Body of pancreas (tissue), 4 donors: ENCODE measurements at places on chromosomes 7 and 10. TPM values are rescaled to one million over a fixed set of nuclear protein-coding genes. Genes with fewer than 3 reads are reported as not detected.
A peak's percentile ranks its signal among the peaks of the same experiment; 100 is the strongest.

DNA sequence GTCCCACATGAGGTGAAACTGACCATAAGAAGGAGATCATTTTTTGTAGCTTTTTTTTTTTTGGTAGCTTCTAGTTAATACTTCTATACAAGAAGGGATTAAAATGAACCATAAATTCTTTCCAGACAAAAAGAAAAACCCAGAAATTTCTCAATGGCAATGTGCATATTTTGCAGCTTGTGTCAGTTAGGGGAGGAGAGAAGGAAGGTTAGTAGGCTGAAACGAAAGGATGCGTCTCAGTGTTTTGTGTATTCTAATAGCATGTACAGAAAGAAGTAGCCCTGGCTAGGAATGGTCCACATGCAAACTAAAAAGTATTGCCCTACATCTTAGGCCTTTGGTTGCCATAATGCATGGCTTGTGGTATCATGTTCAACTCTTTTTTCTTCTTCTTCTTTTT, 90.6 kb downstream of the CACNB2 start:
- no peaks in the 10 kb centered on the region for H3K27me3 ChIP-seq
- no peak overlapping the region for H3K4me3 ChIP-seq
- no peak for DNase-seq
- H3K27ac ChIP-seq = no peak overlapping the region

- H3K36me3 ChIP-seq = no peaks in the 10 kb centered on the region
- no peak overlapping the region for H3K27ac ChIP-seq
- H3K27me3 ChIP-seq = no peaks in the 10 kb centered on the region
- H3K4me1 ChIP-seq = no peaks in the 10 kb centered on the region
Observed at GRCh38 chr7:147586526-147586925, 1004.0 kb upstream of the C7orf33 start.

BTAF1 gene
- 39.7 TPM for total RNA-seq

CFAP46 gene
- 0.33 TPM for total RNA-seq

GRCh38 chr10:30782537-30783461, 153.2 kb upstream of the LYZL2 start:
- no peak for DNase-seq
- H3K4me3 ChIP-seq = no peak overlapping the region
- no peaks in the 10 kb centered on the region for H3K27me3 ChIP-seq
- peaks cover 8% of the 10 kb centered on the region for H3K4me1 ChIP-seq
- no peak overlapping the region for H3K27ac ChIP-seq

- DNase-seq = no peak
- no peaks in the 10 kb centered on the region for H3K36me3 ChIP-seq
- no peak overlapping the region for H3K27ac ChIP-seq
- H3K27me3 ChIP-seq = no peaks in the 10 kb centered on the region
Observed at GRCh38 chr7:8249121-8249520, 12.8 kb downstream of the ICA1 start.

DNA sequence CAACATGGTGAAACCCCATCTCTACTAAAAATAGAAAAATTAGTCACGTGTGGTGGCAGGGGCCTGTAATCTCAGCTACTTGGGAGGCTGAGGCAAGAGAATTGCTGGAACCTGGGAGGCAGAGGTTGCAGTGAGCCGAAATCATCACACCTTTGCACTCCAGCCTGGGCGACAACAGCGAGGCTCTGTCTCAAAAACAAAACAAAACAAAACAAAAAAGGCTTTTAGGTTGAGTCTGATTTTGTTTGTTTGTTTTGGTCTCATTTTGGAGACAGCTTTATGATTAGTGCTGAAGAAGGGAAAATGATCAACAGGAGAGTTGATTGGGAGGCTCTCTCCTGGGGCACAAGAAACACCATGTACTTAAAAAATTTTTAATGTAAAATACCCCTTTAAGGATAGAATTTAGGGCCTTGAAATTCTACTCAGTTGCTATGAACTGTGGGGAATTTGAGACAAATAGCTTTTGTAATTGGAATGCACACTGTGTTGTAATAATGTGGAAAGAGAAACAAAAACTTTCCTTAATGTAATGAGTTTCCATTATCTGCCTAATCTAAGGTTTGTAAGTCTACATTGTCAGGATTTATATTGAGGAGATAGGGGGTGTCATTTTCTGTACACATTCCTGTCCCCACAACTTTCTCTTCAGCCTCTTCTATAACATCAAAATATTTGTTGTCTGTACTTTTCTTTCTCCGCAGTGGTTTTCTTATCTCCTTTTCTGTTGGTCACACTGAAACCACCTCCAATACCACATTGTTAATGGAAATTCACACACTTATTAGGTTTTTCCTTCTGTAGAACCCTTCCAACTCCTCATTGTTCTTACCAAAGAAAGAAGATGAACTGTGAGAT, 41.3 kb downstream of the ARID5B start:
- peaks cover 24% of the 10 kb centered on the region for H3K4me1 ChIP-seq
- H3K27me3 ChIP-seq = no peaks in the 10 kb centered on the region
- H3K36me3 ChIP-seq = no peaks in the 10 kb centered on the region
- H3K4me3 ChIP-seq = no peak overlapping the region
- H3K27ac ChIP-seq = peak overlapping the region; percentile 22

GRCh38 chr7:87318741-87319140, 26.7 kb upstream of the CROT start:
- H3K4me1 ChIP-seq = no peaks in the 10 kb centered on the region
- no peaks in the 10 kb centered on the region for H3K27me3 ChIP-seq
- DNase-seq = no peak
- no peak overlapping the region for H3K27ac ChIP-seq

GIMAP6 gene
- 8.6 TPM for total RNA-seq

GRCh38 chr7:10889266-10889898, 84.3 kb upstream of the PHF14 start:
- DNase-seq = peak; percentile 58
- no peaks in the 10 kb centered on the region for H3K36me3 ChIP-seq
- no peaks in the 10 kb centered on the region for H3K27me3 ChIP-seq
- H3K4me1 ChIP-seq = no peaks in the 10 kb centered on the region
- H3K4me3 ChIP-seq = no peak overlapping the region
- no peak overlapping the region for H3K27ac ChIP-seq

DNA sequence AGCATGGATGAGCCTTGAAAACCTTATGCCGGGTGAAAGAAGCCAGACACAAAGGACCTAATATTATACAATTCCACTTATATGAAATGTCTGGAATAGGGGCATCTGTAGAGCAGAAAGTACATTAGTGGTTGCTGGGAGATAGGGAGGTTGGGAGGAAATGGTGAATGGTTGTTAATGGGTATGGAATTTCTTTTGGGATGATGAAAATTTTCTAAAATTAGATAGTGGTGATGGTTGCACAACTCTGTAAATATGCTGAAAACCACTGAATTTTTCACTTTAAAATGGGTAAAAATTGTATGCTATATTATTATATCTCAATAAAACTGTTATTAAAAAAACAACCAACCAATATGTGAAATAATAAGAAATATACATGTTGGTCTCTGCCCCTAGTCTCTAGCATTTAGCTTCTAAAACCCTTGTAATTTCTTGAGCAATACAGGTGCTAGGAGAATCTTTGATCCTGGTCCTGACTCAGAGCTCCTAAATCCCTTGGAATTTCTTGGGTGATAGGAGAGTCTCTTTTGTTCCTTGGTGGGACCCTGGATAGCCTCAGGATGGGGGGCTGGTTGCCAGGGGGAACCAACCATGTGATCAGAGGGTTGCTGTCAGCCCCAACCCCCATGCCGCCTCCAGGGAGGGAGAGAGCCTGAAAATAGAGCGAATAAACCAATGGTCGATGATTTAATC, 64.0 kb downstream of the TACR2 start:
- no peaks in the 10 kb centered on the region for H3K4me1 ChIP-seq
- H3K27me3 ChIP-seq = no peaks in the 10 kb centered on the region
- no peak overlapping the region for H3K27ac ChIP-seq
- DNase-seq = no peak
- H3K36me3 ChIP-seq = no peaks in the 10 kb centered on the region
- H3K4me3 ChIP-seq = no peak overlapping the region

PARP12 gene
- total RNA-seq = 37.1 TPM

GRCh38 chr7:83546586-83546985, 102.4 kb downstream of the SEMA3E start:
- H3K4me3 ChIP-seq = no peak overlapping the region
- H3K27ac ChIP-seq = no peak overlapping the region
- no peaks in the 10 kb centered on the region for H3K36me3 ChIP-seq
- DNase-seq = no peak
- H3K4me1 ChIP-seq = peaks cover 17% of the 10 kb centered on the region
- no peaks in the 10 kb centered on the region for H3K27me3 ChIP-seq

DNA sequence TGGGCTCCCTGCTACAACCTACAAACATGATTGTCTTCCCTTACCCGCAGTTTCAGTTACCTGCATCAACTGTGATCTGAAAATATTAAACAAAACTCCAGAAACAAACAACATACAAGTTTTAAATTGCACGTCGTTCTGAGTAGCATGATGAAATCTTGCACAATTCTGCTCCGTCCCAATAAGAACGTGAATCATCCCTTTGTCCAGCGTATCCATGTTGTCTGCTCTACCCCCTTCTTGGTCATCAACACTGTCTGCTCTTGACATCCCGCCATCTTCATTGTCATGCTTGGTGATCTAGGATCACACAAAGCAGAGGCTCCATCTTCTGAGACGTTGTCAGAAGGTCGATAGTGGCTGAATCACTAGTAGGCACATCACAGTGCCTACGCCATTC, 53.9 kb downstream of the ACADSB start:
- DNase-seq = no peak
- H3K36me3 ChIP-seq = no peaks in the 10 kb centered on the region
- no peaks in the 10 kb centered on the region for H3K4me1 ChIP-seq

- no peaks in the 10 kb centered on the region for H3K36me3 ChIP-seq
- no peak overlapping the region for H3K4me3 ChIP-seq
- no peaks in the 10 kb centered on the region for H3K27me3 ChIP-seq
- peaks cover 79% of the 10 kb centered on the region for H3K4me1 ChIP-seq
- no peak for DNase-seq
Observed at GRCh38 chr10:103547391-103547946, 54.0 kb downstream of the NEURL1 start.

- H3K27ac ChIP-seq = no peak overlapping the region
- H3K27me3 ChIP-seq = no peaks in the 10 kb centered on the region
- H3K36me3 ChIP-seq = no peaks in the 10 kb centered on the region
- peaks cover 6% of the 10 kb centered on the region for H3K4me1 ChIP-seq
- no peak for DNase-seq
Observed at GRCh38 chr7:42222891-42223290, 14.1 kb downstream of the GLI3 start.

DNA sequence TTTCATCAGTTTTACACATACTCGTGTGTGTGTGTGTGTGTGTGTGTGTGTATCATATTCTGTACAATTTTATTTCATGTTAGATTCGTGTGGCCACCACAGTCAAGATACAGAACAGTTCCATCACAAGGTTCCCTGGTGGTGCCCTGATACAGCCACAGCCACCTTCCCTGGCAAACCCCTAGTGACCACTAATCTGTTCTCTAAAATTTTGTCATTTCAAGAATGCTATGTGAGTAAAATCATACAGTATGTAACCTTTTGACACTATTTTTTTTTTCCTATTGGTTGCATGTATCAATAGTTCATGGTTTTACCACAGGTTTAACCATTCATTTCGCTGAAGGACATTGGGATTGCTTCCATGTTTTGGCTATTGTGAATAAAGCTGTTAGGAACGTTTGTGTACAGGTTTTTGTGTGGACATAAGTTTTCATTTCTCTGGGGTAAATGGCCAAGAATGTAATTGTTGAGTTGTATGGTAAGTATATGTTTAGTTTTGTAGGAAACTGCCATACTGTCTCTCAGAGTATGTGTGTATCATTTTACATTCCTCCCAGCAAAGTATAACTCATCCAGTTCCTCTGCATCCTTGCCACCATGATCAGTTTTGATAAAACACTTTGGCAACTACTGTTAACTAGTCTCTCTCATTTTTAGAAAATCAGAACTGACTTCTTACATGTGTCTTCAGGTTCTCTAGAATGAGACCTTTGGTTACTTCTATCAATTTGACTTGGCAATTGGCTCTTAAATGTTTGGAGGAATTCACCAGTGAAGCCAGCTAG, 20.6 kb downstream of the KLHDC10 start:
- peaks cover 17% of the 10 kb centered on the region for H3K4me1 ChIP-seq
- DNase-seq = no peak
- no peak overlapping the region for H3K4me3 ChIP-seq
- no peaks in the 10 kb centered on the region for H3K27me3 ChIP-seq
- H3K27ac ChIP-seq = no peak overlapping the region

DNA sequence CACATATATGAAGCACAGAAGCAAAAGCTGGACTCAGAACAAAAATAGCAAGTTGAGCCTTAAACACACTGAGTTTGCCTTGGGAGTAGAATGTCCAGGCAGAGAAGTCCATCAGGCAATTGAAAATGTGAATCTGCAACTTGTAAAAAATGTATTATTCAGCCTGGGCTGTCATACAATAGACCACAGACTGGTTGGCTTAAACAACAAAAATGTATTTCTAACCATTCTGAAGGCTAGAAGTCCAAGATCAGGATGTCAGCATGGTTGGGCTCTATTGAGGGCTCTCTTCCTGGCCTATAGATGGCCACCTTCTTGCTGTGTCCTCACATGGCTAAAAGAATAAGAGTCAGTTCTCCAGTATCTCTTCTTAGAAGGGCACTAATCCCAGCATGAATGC, 76.5 kb upstream of the CAPZA2 start:
- no peaks in the 10 kb centered on the region for H3K27me3 ChIP-seq
- no peaks in the 10 kb centered on the region for H3K36me3 ChIP-seq
- H3K4me1 ChIP-seq = peaks cover 17% of the 10 kb centered on the region
- no peak overlapping the region for H3K4me3 ChIP-seq
- no peak for DNase-seq
- no peak overlapping the region for H3K27ac ChIP-seq

ACTR3C gene
- total RNA-seq = 69.9 TPM

- no peaks in the 10 kb centered on the region for H3K4me1 ChIP-seq
- H3K27ac ChIP-seq = no peak overlapping the region
- H3K36me3 ChIP-seq = peaks cover 17% of the 10 kb centered on the region
- no peak overlapping the region for H3K4me3 ChIP-seq
Observed at GRCh38 chr10:35025916-35026315, 64.2 kb downstream of the CUL2 start.

DNA sequence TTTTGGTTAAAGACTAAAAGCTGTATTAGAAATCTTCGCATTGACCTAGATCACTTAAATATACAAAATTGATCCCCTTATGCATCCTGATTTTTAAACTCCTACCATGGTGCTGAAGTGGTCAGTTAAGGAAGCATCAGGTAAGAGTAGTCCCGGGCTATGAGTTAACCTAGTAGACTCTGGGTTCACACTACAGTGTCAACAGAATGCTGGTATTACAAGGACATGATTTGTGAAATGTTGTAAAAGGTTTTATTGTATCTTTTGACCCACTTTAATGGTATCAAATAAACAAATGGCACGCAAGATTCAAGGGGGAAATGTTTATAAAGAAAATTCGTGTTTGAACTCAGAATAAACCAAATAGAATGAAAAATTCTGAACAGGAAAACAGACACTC, 36.8 kb downstream of the RTKN2 start:
- H3K27me3 ChIP-seq = no peaks in the 10 kb centered on the region
- no peak overlapping the region for H3K4me3 ChIP-seq
- no peaks in the 10 kb centered on the region for H3K36me3 ChIP-seq
- DNase-seq = no peak
- H3K27ac ChIP-seq = no peak overlapping the region

GNAT3 gene
- total RNA-seq = 0.26 TPM

BTBD16 gene
- total RNA-seq = not detected

- H3K27ac ChIP-seq = no peak overlapping the region
- no peaks in the 10 kb centered on the region for H3K4me1 ChIP-seq
- DNase-seq = no peak
Observed at GRCh38 chr10:53111529-53111928, 338.9 kb upstream of the MBL2 start.
